Amniotic stem cell (primary cell): ENCODE measurements at places on chromosomes 3 and 15.

DNA sequence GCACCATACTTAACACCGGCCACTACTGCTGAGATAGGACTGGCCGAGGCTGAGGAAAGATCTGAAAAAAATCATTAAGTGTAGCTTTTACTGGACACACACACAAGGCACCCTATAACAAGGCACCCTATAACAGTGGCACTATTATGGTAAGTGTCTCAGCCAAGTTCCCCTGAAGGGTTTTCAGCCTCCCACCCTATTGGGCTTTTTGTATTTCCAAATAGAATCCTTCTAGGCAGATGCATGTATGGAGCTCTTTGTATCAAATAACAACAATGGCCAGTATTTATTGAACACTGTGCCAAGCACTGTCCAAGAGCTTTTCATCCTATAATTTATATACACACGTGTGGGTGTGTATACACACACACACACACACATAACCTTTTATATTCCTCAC is 6.7 kb upstream of the DNAJA4 start:
- DNase-seq, result no peak

DNA sequence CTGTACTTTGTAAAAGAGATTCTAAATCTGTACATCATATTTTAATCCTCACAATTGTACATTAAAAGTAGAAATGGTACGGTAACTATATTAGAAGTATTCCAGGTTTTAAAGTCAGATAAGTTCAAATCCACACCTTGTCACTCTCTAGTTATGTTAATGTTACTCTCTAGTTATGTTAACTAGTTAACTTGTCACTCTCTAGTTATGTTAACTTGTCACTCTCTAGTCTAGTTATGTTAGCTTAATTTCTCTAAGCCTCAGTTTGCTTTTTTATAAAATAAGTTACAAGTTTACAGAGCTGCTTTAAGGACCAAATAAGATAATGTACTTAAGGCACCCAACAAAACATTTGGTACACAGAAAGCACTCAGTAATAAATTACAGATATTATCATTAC is 42.6 kb downstream of the ZNF280D start:
- no peak for DNase-seq

DNA sequence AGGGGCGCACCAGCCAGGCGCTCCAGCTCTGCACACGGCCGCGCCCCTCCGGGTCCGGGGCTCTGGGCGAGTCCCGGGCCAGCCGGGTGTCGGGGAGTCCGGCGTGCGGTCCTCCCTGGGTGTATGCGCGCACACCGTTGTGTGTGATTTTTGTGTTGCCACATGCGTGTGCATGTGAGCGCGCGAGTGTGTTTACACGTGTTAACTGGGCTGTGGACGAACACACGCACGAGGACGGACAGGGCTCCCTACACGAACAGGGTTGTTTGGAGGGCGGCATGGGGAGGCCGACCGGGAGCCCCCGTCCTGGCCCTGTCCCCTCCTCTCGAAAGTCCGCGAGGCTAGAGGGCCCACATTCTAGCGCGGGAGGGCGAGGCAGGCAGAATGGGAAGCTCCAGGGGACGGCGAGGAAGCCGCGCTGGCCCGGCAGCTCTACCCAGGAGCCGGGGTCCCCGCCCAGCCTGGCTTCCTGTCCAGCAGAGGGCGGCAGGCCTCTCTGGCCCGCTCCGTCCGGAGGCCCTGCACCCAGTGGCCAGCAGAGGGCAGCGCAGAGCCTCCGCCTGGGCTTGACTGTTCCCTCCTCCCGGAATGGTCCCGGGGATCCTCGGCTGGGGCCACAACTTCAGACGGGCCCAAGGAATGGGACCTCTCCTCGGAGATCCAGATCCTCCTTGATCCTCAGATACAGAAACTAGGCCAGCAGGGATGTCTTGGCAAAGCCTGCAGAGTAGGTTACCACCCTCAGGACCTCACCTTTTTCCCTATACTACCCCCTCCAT is 611 bp upstream of the LINGO1 start:
- DNase-seq, result peak; percentile 44

- no peak for DNase-seq
Measured at GRCh38 chr3:77147836-77148578, 108.1 kb downstream of the ROBO2 start.

DNA sequence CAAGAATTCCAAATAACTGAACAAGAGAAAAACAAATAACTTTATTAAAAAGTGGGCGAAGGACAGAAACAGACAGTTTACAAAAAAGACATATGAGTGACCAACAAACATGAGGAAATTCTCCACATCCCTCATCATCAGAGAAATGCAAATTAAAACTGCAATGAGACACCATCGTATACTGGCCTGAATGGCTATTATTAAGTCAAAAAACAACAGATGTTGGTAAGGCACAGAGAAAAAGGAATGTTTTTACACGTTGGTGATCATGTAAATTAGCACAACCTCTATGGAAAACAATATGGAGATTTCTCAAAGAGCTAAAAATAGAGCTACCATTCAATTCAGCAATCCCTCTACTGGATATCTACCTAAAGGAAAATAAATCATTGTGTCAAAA is 1260.4 kb upstream of the ALCAM start:
- no peak for DNase-seq

DNA sequence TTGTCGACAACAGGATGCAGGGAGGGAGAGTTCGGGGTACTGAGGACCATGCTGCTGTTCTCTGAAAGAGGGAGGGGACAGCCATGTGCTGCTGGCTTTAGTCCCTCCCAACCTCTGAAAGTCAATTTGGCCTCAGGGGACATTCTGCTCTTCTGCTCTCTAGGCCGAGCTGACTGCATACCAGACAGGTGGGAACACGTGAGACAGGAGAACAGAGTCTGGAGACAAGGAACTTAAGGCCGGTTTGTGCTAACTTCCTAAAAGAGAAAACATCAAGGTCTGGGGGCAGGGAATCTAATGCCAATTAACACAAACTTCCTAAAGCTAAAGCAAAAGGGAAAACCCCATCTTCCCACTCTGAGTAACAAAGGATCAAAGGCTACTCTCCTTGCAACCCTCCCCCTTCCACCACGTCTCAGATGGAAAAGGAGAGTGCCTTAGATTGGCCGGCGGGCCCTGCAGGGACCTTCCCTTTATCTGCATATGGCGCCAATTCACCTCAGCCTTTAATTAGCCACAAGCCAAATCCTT is 41.0 kb downstream of the SLCO2A1 start:
- no peak for DNase-seq

GRCh38 chr15:57237676-57238075 is 138.6 kb upstream of the CGNL1 start:
- DNase-seq, result no peak

DNA sequence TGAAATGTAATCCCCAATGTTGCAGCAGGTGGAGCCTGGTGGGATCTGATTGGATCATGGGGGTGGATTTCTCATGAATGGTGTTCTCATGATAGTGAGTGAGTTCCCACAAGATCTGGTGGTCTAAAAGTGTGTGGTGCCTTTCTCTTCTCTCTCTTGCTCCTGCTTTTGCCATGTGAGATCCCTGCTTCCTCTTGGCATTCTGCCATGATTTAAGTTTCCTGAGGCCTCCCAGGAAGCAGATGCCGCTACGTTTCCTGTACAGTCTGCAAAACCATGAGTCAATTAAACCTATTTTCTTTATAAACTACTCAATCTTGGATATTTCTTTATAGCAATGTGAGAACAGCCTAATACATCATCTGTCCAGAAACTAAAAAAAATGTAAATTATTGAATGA is 298.3 kb downstream of the MEX3B start:
- DNase-seq, result no peak

DNA sequence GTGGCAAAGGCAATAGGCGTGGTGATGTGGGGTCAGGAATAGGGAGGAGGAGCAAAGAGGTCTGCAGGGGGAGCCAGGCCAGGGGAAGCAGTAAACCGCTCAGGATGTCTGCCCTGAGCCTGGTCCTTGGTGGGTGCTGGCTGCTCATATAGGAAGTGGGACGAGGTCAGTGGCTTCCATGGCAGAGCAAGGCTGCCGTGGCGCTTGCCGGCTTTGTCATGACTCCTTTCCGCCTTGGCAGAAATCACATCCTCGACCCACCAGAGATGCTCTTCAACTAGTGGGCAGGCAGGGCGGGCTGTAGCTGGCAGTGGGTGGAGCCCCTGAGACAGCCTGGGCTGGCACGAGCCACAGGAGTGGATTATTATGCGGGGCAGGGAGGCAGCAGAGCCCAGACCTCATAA is 13.1 kb upstream of the SKOR1 start:
- no peak for DNase-seq

DNA sequence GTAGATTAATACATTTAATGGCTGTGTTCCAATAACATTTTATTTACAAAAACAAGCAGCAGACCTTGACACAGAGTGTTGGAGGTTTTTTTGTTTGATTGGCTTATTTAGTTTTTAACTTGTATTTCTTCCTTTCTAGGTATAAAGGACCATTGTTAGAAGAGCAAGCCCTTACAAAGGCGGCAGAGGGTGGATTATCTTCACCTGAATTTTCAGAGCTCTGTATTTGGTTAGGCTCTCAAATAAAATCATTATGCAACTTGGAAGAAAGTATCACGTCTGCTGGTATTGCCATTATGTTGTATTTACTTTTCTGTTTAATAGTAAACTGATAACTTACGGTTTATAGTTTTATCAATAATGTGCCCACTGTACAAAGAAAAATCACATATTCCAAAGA is 10.0 kb downstream of the FAM98B start:
- DNase-seq, result no peak

DNA sequence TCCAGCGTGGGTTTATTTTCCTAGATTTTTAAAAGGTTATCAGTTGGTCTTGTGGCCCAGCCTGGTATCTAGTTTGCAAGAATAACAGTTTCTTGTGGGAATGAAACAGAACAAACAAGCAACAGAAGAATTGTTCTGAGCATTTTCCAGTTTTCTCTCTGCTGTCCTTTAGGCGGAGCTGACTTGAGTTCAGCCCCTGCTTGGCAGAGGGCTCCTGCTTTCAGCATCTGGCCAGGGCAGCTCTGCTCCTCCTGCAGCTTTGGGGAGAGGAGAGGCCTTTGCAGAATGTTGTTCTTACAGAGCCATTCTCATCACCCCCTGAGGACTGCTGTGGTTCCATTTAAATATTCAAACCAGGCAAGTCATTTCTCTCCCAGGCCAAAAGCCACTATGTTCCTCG is 117.7 kb downstream of the ALDH1A2 start:
- no peak for DNase-seq

- DNase-seq, result peak; percentile 17
Measured at GRCh38 chr3:78337801-78338211, 1297.9 kb downstream of the ROBO2 start.

DNA sequence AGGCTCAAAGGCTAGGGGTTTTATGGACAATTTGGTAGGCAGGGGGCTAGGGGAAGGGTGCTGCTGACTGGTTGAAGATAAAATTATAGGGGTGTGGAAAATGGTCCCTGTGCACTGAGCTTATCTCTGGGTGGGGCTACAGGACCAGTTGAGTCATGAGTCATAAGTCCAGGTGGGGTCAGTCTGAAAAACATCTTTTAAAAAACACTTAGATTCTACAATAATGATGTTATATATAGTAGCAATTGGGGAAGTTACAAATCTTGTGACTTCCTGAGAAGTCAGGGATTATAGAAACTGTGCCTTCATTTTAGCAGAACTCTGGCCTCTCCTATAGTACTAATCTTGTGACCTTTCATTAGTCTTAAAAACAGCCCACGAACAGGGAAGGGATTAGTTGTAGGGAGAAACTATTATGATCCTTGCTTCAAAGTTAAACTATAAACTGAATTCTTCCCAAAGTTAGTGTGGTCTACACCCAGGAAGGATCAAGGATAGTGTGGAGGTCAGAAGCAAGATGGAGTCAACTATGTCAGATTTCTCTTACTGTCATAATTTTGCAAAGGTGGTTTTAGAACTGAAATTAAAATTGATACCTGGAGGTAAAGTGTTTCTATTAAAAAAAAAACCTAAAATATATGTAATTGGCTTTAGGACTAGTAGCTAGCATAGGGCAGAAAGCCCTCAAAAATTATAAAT is 130.1 kb downstream of the P2RY1 start:
- no peak for DNase-seq
